Left lung (tissue), 14 donors: ENCODE measurements at places on chromosomes 5 and 9. TPM values are rescaled to one million over a fixed set of nuclear protein-coding genes. Genes with fewer than 3 reads are reported as not detected.

DNA sequence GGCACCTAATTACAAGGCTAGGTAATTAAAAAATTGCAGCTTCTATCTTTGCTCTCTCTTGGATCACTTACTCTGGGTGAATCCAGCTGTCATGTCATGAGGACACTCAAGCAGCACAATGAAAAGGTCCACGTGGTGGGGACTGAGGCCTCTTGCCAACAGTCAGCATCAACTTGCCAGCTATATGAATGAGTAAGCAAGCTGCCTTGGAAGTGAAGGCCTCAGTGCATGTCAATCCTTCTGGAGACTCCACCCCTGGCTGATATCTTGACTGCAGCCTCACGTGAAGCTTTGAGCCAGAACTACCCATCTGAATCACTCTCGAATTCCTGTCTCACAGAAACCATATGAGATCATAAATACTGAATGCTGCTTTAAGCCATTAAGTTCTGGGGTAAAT is 140.5 kb downstream of the SNX18 start:
- H3K36me3 ChIP-seq: no peaks in the 10 kb centered on the region
- H3K27me3 ChIP-seq: no peaks in the 10 kb centered on the region
- H3K27ac ChIP-seq: no peak overlapping the region

- no peaks in the 10 kb centered on the region for H3K36me3 ChIP-seq
- peak overlapping the region; percentile 96 for H3K4me3 ChIP-seq
- peak overlapping the region; percentile 99 for H3K27ac ChIP-seq
- H3K4me1 ChIP-seq: no peaks in the 10 kb centered on the region
- no peaks in the 10 kb centered on the region for H3K27me3 ChIP-seq
Measured at GRCh38 chr5:108382784-108383330, 959 bp upstream of the FBXL17 start.

Gene IFNA2
- total RNA-seq: not detected

DNA sequence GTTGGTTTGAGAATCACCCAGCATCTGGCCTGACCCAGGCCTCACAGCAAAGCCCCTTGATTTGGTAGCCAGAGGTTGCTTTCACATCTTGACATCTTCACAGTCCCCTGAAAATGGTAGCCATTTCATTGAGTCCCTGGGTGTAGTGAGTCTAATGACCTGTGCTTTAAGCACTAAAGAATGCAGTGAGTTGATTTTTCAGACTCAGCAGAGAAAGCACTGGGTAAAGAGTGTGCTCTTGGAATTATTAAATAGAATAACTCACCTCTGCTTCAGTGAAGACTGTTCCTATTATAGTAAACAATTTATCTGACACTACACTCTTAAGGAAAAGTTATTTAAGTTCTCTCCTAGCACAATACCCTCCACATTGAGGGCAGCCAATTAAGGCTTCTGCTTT is 56.2 kb downstream of the PTCD2 start:
- peaks cover 11% of the 10 kb centered on the region for H3K4me1 ChIP-seq
- H3K27me3 ChIP-seq: no peaks in the 10 kb centered on the region

GRCh38 chr9:85428230-85428629 is 313.5 kb downstream of the AGTPBP1 start:
- no peak overlapping the region for H3K27ac ChIP-seq
- no peak overlapping the region for H3K4me3 ChIP-seq
- H3K36me3 ChIP-seq: no peaks in the 10 kb centered on the region

GRCh38 chr9:1073497-1073896 is 23.3 kb downstream of the DMRT2 start:
- H3K27me3 ChIP-seq: peaks cover 4% of the 10 kb centered on the region
- H3K4me3 ChIP-seq: no peak overlapping the region
- no peak for DNase-seq
- no peak overlapping the region for H3K27ac ChIP-seq
- H3K36me3 ChIP-seq: no peaks in the 10 kb centered on the region

DNA sequence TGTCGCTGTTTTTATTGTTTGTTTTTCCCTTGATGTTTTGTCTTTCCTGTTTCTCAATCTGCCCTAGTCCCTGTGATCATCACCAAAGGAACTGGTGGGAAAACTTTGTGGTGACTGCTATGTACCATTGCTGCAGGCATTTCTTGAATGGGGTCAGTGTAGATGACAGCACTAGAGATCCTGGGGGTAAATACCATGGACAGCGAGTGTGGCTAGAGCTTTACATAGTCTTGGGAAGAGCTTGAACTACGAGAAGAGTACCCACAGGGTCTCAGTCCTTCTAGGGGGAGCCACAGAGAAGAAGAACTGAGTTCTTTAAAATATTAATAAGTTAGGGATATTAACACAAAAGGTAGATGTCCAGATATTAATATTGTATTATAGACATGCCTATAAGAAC is 138.8 kb downstream of the PAM start:
- no peaks in the 10 kb centered on the region for H3K27me3 ChIP-seq
- H3K27ac ChIP-seq: no peak overlapping the region
- no peaks in the 10 kb centered on the region for H3K36me3 ChIP-seq
- no peaks in the 10 kb centered on the region for H3K4me1 ChIP-seq
- H3K4me3 ChIP-seq: no peak overlapping the region

DNA sequence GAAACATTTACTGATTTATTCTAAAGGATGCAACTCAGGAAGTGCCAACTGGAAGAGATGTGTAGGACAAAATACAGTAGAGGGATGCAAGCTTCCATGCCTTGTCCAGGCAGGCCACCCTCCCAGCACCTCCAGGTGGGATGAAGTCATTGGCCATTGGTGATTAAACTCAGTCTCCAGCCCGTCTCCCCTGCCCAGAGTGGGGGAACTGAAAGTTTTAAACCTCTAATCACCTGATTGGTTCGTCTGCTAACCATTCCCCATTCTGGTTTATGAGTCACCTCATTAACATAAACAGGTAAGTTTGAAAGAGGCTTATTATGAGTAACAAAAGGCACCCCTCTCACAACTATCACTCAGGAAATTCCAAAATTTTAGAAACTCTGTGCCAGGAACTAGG is 8.1 kb downstream of the TNFAIP8 start:
- no peaks in the 10 kb centered on the region for H3K36me3 ChIP-seq
- DNase-seq: no peak
- peaks cover 87% of the 10 kb centered on the region for H3K4me1 ChIP-seq
- H3K4me3 ChIP-seq: no peak overlapping the region

DNA sequence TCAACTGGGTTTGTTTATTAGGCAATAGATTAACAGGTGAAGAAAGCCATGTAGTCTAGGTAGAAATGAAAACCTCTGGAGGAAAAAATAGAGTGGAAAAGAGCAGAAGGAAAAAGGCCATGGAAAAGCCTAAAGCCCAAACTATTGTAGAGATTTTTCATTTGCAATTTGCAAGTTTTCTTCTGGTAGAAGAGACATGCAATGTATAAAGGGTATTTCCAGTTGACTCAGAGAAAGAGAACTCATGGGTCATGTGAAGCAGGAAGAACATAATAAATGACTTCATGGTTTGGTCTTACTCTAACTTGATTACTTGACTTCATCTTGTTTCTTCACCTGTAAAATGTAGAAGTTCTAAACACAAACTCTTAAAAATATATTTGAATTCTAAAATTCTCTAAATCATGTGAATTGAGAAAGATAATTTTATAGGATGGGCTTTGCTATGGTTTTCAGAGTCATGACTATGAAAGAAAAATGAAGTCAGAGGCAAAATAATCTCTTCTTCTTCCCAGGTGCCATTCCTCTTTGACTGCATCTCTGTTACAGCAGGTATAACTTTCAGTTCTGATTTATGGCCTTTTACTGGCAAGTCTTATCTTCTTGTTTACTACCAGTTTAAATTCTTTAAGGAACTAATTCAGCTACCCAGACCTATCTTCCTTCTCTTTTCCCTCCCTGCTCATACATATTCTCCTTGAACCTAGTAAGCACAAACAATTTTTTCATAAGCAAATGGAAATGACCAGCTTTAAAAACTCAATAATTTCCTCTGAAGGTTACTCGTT is 47.7 kb upstream of the TMC1 start:
- no peaks in the 10 kb centered on the region for H3K27me3 ChIP-seq
- H3K36me3 ChIP-seq: no peaks in the 10 kb centered on the region
- peaks cover 12% of the 10 kb centered on the region for H3K4me1 ChIP-seq
- no peak overlapping the region for H3K4me3 ChIP-seq
- no peak overlapping the region for H3K27ac ChIP-seq
- DNase-seq: no peak

Gene RNF180
- 12.4 TPM for total RNA-seq

Gene ENTPD8
- not detected for total RNA-seq

DNA sequence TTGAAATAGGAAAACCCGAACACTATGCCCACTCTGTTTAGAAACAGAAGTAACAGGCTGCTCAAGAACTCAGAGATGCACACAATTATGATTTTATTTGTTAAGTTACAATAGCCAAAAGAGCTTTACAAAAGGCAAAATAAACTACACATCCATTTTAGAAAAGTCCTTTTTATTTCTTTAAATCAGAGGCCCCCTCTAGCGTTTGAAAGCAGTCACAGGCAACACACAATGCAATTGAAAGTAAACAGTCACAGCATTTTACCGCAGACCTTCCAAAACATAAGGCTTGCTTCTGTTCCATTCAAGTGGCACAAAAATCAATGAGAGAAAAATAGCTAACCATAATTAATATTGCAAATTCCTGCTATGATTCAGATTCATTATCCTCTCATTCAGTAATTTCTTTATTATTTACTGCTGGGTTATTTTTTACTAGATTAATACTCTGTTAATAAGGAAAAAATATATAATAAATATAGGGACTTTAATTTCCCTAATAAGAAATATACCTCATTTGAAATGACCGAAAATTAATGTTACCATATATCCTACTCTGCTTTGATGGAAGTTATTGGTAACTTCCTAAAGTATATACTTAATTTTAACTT is 78.3 kb downstream of the CEP120 start:
- peak; percentile 71 for DNase-seq
- H3K27me3 ChIP-seq: no peaks in the 10 kb centered on the region
- H3K4me1 ChIP-seq: no peaks in the 10 kb centered on the region
- H3K27ac ChIP-seq: no peak overlapping the region
- no peaks in the 10 kb centered on the region for H3K36me3 ChIP-seq

Gene PFN3
- total RNA-seq: not detected

DNA sequence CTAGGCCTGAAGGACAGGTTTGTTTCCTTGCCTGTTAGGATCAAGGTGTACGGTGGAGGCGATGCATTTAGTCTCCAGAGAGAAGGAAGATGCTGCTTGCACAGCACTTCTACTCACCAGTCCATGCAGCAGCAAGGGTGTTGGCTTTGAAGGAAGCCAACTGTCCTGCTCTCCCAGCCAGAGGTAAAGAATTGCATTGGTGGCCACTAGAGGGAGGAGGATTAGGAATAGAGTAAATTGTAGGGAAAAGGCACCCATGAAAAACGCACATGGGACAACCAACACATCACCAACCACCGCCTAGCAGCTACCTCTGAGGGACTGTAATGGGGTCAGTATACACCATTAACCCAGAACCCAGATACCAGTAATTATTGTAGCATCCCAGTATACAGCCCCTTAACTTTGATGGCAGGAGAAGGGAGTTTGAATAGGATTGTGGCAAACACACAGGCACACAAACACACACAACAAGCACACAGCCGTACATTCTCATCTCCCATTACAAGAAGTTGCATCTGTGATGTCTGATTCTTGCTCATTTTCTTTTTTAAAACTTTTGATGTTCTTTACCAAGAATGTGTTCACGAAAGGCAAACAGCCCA is 267.7 kb downstream of the ADAMTS6 start:
- no peaks in the 10 kb centered on the region for H3K36me3 ChIP-seq
- H3K27ac ChIP-seq: no peak overlapping the region
- no peak overlapping the region for H3K4me3 ChIP-seq
- no peaks in the 10 kb centered on the region for H3K27me3 ChIP-seq

DNA sequence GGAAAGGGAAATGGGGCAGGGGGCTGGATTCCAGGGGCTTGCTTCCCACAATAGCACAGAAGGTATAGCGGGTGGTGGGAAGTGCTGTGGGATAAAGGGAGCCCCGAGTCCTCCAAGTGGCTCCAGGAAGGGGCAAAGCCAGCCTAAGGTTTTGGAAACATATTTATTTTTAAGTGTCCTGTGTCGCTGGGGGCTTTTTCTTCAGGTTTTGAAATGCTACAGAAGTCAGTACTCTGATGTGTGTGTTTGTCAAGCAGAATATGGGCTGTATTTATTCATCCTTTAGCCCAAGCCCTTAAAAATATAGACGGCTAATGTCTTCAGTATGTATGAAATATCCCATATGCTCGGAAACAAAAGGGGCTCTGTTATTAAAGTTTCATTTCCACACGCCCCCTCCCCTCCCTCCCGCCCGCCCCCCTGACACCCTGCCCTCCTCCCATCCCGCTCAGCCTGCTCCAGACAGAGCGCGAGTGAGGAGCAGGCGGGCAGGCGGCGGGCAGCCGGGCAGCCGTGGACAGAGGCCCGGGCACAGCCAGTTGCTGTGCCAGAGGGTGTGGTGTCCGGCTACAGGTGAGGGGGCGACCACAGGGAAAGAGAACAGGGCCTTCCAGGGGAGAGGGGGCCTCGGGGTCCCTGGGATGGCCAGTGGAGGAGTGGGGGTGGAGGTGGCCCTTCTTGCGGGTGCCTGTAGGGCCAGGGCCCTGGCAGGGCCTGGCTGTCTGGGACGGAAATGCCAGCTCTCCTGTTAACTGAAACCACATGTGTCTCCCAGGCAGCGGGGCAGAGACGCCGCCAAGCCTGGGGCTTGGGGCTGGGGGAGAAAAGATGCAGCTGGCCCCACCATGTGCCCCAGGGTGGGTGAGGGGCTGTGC is 39.6 kb upstream of the SYNPO start:
- no peaks in the 10 kb centered on the region for H3K36me3 ChIP-seq
- H3K4me3 ChIP-seq: no peak overlapping the region
- peaks cover 12% of the 10 kb centered on the region for H3K4me1 ChIP-seq
- DNase-seq: no peak
- peak overlapping the region; percentile 25 for H3K27ac ChIP-seq

Gene GDA
- total RNA-seq: 0.08 TPM

Gene RBM27
- 12.3 TPM for total RNA-seq

Gene CDC20B
- total RNA-seq: not detected

- H3K4me1 ChIP-seq: no peaks in the 10 kb centered on the region
- H3K27ac ChIP-seq: no peak overlapping the region
- no peak overlapping the region for H3K4me3 ChIP-seq
Measured at GRCh38 chr5:30838936-30839496, 354.5 kb upstream of the CDH6 start.

DNA sequence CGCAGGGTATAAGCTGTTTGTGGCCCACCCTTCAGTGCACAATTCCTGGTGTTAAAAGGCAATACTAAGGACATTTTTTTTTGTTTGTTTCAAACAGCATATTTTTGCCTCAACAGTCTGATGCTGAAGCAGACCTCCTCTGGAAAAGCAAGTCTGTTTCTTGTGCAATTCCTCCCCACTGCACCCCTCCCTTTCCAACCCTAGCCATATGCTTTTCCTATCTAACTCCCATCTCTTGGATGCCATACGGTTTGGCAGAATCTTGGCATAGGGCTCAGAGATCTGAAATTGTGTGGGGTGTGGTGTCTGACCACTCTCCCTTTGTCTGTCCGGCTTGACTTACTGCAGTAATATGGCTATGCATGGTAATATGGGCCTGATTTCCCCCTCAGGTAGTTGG is 161.6 kb downstream of the TMEM38B start:
- no peak overlapping the region for H3K27ac ChIP-seq
- H3K4me1 ChIP-seq: no peaks in the 10 kb centered on the region
- no peaks in the 10 kb centered on the region for H3K27me3 ChIP-seq
- H3K36me3 ChIP-seq: no peaks in the 10 kb centered on the region
- H3K4me3 ChIP-seq: no peak overlapping the region

Gene CCNJL
- total RNA-seq: 16.0 TPM
